Spleen (tissue), 13 donors: ENCODE measurements at places on chromosomes 12 and 14.

- no peak for DNase-seq
These were observed 58.9 kb downstream of the ANAPC7 start for GRCh38 chr12:110344657-110345056.

- peak; percentile 97 for DNase-seq
These were observed 699 bp downstream of the MGAT2 start for GRCh38 chr14:49621114-49621881.

- no peak for DNase-seq
These were observed 51.2 kb upstream of the CERS5 start for GRCh38 chr12:50218386-50218785.

DNA sequence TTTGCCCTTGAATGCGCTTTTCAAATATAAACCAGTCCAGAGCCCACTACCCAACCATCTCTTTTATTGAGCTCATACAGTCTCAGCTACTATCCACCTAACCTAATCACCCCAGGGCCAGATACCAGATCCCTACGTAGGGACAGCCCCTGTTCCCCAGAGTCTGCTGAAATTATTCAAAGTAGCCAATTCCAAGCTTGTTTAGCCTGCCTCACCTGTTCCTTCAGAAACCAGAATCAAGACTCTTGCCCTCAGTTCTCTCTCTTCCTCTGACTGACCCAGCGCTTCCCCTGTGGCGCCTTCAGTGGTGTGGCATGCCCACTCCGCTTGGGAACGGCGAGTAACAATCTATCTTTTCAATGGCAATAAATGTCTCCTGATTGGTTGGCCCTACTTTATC lies 18.8 kb downstream of the BMAL2 start:
- no peak for DNase-seq

DNA sequence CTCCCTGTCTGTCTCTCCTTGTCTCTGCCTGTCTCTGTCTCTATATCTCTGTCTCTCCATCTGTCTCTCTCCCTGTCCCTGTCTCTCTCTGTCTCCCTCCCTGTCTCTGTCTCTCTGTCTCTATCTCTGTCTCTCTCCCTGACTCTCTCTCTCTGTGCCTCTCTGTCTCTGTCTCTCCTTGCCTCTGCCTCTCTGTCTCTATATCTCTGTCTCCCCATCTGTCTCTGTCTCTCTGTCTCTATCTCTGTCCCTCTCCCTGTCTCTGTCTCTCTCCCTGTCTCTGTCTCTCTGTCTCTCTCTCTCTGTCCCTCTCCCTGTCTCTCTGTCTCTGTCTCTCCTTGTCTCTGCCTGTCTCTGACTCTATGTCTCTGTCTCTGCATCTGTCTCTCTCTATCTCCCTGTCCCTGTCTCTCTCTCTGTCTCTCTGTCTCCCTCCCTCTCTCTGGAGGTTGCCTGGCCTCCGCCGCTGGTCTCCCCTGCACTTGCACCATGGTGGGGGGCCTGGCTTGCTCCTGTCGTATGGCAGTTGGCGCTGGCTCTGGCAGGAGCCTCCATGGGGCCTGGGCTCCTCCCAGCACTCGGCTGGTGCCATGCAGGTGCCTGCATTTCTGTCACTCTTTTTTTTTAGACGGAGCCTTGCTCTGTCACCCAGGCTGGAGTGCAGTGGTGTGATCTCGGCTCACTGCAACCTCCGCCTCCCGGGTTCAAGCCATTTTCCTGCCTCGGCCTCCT lies 28.3 kb downstream of the MMP17 start:
- no peak for DNase-seq

DNA sequence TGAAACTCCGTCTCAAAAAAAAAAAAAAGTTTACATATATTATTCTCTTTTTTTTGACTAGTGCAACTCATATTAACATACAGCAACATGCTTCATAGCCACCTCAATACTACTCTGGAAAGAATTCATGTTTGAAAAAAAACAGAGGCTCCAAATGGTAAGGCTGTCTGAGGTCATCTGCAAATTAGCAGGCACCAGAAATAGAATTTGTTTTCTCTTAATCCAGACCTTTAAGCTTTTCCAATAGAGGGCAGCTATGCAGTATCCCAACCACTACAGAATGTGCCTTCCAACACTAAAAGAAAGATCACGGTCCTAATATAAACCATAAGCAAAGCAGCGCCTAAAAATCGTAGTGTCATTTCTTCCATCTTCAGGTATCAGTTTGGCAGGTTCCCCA lies 12.0 kb downstream of the C2CD5 start:
- DNase-seq: no peak

DNA sequence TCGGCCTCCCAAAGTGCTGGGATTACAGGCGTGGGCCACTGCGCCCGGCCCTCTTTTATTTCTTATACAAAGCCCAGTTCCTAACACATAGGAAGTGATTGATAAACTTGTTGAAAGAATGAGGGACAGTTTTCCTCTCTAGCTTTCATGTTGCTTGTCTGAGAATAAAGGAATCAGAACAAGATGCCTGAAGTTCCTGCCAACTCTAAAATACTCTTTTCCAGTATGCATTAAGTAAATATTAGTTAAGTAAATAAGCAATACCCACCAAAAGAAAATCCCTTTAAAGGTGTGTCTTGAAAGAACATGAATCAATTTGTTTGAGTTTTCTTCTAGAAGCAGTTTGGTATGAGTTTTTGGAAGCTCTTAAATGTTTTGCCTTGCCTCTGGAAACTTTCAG lies 24.4 kb upstream of the CD27 start:
- DNase-seq: no peak

- peak; percentile 88 for DNase-seq
These were observed 627 bp downstream of the TESC start for GRCh38 chr12:117098361-117099217.

- no peak for DNase-seq
These were observed 378.8 kb downstream of the MED13L start for GRCh38 chr12:115898670-115899069.

GRCh38 chr12:122031342-122032216 lies 9.9 kb downstream of the BCL7A start:
- DNase-seq: no peak

DNA sequence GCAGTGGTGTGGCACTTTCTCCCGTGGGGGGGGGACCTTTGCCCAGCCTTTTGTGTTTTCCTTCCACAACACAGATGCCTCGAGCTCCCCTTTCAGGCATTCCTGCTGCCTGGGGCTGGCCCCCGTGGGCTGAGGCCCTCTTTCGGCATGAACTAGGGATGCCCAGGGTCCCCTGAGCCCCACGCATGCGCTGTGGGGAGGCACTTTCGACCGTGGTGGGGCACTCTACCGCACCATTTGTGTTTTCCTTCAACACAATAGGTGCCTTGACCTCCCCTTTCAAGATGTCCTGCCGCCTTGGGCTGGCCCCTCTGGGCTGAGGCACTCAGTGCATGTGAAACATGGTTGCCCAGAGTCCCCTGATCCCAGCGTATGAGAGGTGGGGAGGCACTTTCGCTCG lies 363.7 kb downstream of the ALG10 start:
- no peak for DNase-seq
